ENCODE measurements at places on chromosomes 1 and 21.
A peak's percentile ranks its signal among the peaks of the same experiment; 100 is the strongest.

DNA sequence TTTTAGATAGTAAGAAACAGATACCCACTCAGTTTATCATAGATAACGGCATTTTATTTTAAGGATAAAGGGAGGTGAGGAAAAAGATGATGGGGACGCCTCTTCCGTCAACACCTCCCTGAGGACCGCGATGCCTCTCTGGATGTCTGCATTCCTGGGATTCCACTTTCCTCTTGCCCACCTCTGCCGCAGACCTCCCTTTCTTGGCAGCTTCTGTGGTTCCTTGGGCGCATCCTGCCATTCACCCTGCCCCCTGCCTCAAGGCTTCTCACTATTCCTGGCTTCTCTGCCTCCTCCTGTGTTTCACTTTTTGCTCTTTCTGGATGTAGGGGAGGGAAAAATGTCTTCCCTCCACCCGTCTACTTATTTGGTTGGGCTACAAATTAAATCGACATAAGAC is 19.9 kb downstream of the HUNK start:
- no peak for DNase-seq

DNA sequence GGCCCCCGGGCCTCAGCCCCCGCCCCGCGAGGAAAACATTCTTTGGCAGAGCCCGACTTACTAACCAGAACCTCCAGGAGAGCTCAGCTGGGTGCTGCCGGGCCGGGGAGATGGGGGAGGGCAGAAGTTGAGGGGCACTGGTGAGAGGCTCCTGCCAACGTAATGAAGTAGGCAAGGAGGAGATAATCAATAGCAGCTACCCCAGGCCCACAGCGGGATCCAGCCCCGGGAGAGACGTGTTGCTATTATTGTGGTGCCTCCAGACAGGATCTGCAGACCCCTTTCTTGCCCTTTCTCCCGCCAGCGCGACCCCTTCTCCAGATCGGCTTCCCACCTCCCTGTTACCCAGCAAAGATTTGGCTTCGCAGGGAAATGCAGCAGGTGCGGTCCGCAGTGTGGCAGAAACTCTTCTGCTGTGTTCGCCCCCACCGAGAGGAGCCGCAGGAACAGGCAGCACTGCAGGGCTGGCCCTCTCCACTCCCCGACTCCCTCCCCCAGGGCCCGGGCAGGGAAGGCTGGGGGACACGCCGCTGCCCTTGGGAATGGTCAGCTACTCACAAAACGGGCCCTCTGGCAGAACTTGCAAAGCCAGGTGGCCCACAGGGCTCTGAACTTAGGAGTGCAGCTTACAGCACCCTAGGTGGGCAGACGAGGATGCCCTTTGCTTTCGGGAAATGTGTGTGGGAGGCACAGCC is 1.5 kb upstream of the KCNA2 start:
- no peak for DNase-seq

DNA sequence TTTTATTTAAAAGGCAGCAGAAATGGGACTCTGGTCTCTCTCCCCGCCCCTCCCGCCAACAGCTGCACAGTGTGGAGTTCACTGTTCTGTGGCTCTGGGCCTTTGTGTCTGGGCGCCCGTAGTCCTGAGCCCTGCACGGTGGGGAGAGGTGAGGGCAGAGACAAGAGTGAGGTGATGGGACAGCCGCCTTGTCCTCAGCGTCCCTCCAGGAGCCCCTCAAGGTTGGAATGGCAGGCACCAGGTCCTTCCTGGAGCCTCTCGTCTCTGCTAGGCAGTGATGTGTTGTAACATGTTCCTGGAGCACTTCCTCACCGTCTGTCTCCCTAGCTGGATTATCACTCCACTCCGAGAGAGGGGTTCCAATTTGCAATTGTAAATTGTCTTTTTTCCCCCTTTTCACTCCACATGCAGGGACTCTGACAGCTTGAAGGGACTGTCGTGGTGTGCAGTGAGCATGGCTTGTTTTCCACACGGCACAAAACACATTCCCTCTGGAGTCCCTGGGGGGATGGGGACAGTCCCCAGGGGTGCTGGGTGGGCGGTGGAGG is 44.6 kb upstream of the C1orf174 start:
- DNase-seq: no peak

GRCh38 chr21:21231913-21232312 is 233.7 kb downstream of the NCAM2 start:
- DNase-seq: no peak

DNA sequence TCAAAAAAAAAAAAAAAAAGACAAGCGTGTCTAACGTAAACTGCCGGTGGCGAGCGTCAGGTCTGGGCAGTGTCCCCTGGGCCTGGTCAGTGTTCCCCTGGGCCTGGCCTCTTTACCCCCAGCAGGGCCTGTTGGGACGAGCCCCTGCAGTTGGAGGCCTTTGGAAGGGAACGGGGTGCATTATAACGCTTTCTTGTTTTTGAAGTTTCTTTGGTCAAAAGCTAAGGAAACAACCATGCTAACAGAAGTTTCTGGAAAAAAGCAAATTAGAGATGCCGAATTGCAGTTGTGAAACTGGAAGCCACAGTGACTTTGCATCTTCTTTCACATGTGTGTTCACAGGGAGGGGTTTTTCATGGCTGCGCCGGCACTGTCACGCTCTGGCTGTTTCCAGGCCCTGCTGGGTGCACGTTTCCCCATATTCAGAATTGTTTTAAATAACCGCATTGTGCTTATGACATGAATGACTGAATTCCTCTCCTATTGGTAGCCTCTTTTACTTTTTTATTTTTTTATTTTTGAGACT is 16.0 kb downstream of the RRP1 start:
- peak; percentile 24 for DNase-seq

DNA sequence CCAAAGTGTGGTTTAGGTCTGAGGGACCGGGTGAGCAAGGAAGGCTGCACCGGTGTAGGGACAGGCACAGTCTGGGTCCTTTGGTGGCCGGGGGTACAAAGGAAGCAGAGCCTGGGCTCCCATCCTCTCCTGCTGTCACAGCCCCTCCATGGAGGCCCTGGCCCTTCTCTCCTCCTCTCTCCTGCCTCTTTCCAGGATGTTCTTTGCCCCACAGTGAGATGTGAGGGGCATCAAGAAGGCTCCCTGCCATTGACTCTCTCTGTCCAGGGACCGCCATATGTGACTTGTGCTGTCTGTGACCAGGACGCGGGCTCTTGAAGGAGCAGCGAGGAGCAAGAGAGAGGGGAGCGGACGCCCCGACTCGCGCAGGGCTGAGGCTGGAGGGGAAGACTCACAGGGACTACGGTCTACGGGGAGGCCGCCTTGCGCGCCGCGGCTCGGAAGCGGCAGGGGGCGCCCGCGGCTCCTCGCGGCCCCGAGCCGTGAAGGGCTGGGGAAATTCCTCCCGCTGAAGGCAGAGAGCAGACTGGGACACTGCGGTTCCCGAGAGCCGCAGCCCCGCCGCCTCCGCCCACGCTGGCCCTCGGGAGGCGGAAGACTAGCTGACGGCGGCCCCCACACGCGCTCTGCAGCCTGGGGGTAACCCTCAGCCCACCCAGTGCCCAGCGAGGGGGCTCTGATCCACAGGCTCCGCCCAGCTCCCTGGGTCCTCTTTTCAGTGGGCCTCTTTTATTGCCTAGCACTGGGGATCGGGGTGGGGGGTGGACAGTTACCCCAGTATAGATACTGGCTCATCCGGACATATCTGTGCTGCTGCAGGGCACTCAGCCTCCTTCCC is 40.8 kb downstream of the MAB21L3 start:
- peak; percentile 62 for DNase-seq

DNA sequence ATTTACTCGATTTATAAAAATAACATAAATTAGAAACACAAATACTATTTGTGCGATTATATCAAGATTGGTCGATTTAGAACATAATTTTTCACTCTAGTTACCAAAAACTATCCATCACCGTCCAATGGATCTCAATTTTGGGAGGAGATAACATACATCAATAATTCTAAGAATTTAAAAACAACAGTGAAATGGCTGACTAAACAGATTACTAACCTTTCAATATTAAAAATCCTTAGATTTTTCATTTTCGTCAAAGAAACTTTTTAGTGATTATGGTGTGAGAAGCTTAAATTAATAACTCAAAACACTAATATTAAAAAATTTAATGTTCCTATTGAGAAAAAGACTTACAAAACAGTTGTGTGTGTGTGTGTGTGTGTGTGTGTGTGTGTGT is 75.1 kb upstream of the RBM34 start:
- no peak for DNase-seq

DNA sequence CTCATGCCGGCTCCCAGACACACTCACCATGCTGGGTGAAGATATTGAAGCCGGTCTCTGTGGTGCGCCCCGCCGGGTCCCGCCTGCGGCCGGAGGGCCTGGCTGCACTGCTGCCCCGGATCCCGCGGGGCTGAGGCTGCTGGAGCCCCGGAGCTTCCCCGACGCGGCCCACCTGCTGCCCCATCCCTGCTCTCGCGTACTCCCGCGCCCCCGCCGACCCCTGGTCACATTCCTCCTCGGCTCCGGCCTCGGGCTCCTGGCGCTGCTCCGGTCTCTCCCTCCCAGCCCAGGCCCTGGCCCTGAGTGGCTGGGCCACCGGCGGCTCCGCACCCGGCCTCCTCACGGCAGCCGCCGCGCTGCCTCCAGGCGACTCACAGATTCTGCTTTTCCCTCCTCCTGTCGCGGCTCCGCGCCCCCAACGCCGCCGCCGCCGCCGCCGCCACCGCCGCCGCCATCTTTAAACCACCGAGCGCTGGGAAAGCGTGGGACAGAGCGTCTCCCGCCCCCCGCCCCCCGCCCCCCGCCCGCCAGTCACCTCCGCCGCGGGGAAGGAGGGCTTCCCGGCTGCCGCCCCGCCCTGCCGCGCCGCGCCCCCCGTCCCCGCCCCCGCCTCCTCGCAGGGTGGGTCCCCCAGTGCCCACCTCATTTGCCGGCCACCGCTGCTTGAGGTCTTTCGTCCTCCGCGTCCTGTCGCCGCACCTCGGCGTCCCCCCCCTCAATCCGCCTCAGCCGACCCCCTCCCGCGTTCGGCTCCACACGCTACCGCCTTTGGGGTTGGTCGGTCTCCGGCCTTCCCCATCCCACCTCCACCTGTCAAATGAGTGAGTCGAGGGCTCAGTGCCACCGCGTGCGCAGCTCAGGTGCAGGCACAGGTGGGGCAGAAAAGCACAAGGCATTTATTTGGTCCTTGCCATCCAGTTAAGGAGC is at the start of gene ABL2:
Gene ABL2, minus strand, starts transcription at position 464 of the 927 bp plus-strand sequence. Its CDS starts 280 bp downstream, at position 184.
- peak; percentile 8 for DNase-seq

- peak; percentile 98 for DNase-seq
These were observed 18.8 kb downstream of the PTPRC start for GRCh38 chr1:198657550-198658064.

GRCh38 chr1:65421351-65422025 is 1.0 kb downstream of the LEPR start:
- DNase-seq: no peak

GRCh38 chr1:33866281-33866680 is 2.4 kb downstream of the HMGB4 start:
- DNase-seq: no peak

GRCh38 chr1:203144661-203145060 is 17.1 kb downstream of the ADORA1 start:
- no peak for DNase-seq

DNA sequence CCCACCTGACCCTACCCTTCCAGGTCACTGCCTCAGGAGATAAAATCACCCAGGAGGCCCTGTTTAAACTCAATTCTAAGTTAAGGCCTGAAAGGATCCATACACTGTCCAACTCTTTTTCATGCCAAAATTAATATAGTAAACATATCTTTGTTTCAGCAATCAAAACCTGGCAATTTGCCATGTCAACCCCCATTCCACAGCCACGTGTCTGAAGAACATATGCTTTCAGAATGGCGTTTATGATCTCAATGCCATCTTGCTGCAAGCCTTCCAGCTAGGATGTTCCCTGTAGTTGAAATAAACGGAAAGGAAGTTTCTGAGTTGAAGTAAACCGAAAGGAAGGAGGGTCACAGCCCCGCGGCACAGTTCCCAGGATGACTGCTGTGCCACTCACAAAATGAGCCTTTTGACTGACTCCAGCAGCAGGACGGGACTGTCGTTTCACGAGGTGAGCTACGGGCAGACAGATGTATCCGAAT is 472.0 kb downstream of the SMYD3 start:
- DNase-seq: peak; percentile 33

DNA sequence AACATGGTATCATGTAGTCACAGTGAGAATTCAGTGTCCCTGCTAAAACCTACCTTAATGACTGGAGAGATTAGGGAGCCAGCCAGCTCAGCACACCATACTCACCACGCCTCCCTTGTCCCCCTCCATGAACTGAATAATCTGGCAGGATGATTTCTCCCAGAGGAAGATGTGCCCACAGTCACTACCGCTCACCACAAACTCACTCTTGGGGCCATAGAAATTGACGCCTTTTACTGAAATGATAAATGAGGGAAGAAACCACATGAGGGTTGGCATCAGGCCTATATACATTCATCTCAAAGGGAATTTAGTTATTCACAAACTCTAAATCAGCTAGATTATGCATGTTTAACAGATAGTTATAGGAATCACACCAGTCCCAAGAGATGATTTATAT is 17.4 kb downstream of the PEA15 start:
- no peak for DNase-seq

GRCh38 chr1:228009828-228010775 is 3.3 kb downstream of the WNT3A start:
- DNase-seq: no peak

GRCh38 chr1:7579016-7579415 is 192.1 kb upstream of the VAMP3 start:
- no peak for DNase-seq

GRCh38 chr1:107196973-107197562 is 56.2 kb downstream of the NTNG1 start:
- DNase-seq: no peak

DNA sequence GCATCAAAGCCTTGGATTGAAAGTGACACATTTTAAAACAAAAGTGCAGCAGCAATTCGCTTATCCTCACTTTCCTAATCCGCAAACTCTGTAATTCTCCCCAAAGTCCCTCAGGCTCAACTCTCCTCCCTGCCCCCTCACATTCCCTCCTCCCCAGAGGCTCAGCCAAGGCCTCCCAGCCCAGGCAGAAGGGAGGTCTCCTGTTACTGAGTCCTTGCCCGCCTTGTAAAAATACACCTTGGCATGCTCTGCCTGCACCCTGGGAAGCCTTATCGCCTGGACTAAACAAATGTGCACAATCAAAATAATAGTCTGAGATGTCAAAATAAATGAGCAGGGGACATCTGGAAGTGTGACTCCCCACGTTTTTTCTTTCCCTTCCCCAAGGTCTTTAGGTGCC is 109.7 kb downstream of the PLXNA2 start:
- DNase-seq: no peak

DNA sequence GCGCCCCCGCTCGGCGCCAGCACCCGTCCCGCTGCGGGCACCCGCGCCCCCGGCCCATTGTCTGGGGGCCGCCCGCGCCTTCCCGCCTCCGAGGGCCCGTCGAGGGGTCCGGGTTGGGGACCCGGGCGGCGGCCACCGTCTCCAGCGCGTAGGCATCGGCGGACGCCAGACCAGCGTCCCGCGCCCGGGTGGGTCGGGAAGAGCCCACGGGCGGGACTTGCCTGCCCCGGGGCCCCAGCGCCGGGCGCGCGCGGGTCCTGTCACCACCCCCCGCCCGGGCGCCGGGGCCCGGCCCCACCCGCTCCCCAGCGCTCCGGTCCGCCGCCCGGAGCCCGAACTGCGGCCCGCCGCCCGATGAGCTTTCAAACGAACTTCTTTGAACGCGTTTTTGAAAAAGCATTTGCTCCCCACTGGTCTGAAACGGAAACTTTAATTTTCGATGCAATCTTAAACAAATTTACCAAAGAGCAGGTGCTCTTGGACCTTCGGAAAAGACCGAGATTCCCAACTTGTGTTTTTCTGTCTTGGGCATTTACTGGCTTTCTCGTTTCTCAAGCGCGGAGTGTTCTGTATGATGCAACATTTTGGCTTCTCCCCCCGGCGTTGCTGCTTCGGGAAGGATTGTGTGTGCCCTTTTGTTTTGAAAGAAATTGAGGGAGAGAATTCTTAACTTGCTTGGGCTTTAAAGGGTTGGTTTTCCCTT is 615 bp downstream of the CLIC4 start:
- DNase-seq: peak; percentile 86

Measured in fibroblast of gingiva (primary cell).